Aorta (tissue), 5 donors: ENCODE measurements at places on chromosomes 7 and 10.

GRCh38 chr10:88032566-88032965 is 169.1 kb downstream of the PTEN start:
- DNase-seq: no peak

DNA sequence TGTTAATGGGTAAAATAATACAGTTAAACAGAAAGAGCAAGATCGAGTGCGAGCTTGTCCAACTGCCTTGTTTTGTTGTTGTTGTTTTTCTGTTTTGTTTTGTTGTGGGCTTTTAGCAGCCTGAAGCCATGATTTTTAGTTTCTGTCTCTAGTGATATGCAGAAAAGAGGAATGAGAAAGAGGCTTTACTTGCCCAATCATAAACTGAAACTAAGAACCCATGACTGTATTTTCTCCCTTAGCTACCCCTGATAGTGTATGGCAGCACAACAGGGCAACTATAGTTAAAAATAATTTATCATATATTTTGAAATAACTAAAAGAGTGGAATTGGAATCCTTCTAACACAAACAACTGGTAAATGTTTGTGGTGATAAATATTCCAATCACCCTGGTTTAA is 493.9 kb downstream of the GLRX3 start:
- DNase-seq: no peak

GRCh38 chr7:12637819-12638592 is 49.4 kb upstream of the ARL4A start:
- DNase-seq: no peak

DNA sequence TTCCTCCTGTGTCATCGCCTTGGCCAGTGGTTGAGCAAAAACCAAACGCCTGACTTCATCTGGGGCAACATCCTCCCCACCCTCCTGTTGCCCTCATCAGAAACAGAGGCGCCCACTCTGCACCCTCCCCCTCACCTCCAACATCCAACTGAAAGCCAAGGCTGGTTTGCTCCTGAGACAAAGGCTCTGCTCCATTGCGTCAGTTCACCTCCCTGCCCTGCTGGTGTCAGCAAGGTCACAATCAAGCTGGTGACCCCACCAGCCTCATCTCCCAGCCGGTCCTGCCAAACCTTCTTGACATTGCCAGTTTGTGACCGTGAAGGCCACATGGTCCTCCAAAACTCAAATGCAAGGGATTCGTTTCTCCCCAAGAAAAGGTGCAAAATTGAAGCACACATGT is 131.7 kb upstream of the ADAM12 start:
- DNase-seq: no peak

DNA sequence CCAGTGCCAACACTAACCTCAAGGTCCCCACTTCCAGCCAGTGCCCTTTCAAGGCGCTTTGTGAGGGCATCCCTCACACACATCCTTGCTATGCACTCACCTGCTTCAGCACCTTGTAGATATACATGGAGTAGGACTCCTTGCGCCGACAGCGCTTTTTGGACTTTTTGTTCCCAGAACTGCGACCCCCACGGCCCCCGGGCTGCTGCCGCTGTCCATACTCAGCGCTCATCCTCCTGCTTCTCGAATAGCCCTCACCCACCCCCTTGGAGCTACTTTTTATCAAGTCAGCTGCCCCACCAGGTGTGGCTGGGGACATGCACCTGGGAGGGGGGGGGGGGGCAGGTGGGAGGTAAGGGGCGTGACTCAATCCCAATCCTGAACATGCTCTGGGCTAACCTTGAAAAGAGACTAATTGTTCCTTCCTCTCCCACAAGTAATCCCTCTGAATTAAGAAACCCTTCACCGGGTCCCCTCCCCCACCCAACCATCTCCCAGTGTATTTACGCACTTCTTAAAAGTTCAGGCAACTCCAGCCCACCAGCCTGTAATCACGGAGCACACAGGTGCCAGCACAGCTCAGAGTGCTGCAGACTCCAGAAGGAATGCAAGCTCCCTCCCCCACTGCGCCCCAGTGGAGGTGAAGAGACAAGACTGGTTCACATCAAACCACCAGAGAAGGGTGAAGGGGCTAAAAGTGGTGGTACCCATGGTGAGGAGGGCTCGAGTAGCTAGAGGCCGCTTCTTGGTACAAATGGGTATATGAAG is at the start of gene H2BK1:
Gene H2BK1 (minus strand): TSS at position 402 of the 768 bp plus-strand sequence. CDS start 170 bp downstream, at position 232.
- no peak for DNase-seq

DNA sequence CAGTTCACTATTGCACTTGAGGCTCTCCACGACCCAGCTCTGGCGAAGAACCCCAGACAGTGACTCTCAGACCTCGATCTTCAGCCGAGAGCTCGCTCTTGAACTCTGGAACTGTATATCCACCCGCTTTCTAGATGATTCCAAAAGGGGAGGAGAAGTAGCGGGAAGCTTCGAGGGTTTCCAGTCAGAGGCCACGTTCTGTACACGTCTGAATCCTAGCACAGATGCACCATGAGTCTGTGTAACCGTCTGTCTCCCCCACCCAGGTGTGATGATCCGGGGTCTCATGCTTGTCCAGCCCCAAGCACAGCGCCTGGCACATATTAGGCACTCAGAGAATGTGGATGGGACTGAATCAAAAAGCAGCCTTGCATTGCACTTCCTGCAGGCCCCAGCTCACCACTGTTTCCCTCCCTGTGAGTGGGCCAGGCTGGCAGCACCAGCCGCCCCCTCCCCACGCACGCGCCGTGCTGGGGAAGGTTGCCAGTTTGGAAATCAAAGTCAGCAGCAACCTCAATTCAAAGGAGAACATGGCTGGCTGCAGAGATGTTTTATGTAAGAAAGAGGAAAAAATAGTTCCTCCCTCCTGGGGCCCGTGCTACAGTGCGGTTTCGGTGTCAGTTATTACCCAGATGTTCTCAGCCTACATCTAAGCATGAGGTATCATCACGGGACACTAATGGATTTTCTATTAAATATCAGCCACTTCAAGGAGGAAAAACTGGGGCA is 5.7 kb downstream of the GRID2IP start:
- DNase-seq: no peak

DNA sequence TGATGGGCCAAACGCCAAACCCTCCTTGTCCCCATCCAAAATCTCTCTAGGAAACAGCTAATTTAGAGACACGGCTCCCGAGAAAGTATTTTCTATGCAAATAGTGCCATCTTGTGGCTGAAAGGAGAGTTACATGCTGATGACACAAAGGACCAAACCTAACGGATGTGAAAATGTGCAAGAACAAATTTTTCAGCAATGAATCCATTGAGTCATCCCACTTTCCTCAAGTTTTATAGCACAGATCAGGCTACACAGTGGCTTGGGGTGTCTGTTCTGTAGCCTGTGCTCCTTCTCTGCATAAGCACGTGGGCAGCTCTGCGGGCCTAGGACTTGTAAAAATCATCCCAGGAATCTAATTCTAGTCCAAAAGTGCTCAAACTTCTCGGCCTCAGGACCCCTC is 154.8 kb upstream of the PRR15 start:
- no peak for DNase-seq

- DNase-seq: no peak
Measured at GRCh38 chr7:7702826-7703225, 15.6 kb downstream of the RPA3 start.

DNA sequence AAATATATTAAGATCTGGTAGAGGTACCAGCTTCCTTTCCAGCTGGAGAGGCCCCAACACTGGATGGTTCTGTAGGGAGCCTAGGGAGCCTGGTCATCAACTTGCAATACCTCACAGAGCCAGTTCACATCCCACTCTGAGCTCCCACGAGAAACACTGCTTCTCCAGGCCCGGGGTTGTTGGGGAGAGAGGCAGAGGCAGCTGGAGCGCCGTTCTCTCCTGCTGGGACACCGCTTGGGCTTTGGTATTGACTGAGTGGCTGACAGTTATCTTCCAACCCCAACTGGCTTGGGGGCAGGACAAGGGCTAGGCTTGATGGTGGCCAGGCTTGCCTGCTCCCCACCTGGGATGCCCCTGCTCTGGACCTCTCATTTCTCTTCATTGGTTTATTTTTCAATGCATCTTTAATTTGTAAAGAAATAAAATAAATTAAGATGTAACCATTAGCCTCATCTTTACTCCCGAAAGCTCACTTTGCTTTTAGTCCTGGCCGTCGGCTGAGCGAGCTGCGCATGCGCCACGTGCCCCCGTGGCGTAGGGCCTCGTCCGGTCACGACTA is 10.0 kb upstream of the CHCHD1 start:
- DNase-seq: peak; percentile 98

DNA sequence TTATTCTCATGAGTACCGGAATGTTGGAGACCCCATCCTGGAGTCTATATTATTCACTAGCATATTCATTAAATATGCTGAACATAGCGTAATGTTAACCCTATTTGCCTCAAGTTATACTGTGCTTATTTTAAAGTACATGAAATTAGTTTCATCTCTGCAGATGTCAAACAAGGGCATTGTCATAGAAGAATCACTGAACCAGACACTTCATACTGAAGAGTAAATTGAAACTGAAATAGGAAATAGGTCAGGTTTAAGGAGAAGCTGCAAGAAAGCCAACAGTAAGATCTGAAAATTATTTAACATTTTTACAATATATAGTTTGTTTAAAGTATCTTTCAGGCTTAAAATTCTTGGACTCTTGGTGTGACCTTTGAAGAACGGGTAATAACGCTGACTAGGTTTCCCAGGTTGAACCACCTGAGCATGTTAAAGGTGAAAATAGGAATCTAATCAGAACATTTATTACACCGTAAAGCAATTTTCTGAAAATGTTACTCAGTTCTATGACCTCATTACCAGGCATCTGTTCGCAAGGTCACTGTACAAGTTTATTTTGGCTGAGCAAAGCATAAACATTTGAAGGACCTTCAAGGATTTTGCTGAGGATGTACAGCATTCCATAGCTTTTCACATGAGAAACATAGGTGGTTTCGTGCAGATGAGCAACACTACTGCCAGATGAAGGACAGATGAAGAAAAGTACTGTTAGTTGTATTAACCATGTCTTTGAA is 82.7 kb downstream of the REEP3 start:
- no peak for DNase-seq

DNA sequence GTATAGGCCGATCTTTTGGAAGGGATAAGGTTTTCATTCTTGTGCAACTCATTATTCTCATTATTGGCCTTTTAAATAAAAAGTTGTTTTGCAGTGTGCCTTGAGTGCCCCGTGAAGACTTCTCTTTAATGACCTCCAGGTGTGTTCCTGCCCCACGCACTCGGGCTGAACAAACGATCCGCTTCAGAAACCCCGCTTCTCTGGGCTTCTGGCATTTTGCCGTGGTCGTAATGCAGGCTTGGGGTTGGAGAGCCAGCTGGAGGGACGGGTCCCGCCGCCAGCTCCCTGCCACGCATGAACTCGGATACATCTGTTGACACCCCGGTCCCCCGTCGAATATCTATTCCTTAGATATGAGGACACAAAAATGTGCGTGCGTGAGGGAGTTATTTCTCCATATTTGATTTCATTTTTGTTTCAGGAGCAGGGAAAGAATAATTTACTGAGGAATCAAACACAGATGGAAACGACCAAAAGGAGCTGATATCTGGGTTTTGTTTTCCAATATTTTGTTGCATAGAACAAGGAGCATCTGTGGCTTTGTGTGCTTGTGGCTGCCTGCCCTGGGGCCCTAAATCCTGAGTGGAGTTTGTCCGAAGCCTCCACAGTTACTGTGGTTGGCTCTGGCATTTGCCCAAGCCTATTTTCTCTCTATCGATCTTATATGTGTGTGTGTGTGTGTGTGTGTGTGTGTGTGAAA is 17.0 kb upstream of the TTYH3 start:
- DNase-seq: no peak

- peak; percentile 88 for DNase-seq
Measured at GRCh38 chr10:86535132-86535882, 13.7 kb upstream of the WAPL start.

DNA sequence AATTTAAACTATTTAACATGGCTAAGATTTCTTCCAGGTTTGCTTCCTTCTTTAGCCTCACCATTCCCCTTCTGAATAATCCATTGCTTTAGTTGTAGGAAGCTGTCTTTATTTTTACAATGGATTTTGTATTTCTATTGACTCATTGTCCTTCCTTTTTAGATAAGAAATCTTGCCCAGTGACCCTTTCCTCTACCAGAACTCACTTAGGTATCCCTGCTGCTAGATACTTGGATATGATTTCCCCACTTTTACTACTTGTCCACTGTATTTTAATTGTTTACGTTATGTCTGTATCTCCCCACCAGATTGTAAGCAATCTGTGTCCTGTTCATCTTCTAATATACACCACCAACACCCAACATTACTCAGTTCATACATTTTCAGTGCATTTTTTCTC is 47.7 kb upstream of the MDFIC start:
- no peak for DNase-seq

GRCh38 chr7:29956487-29956836 is 33.1 kb downstream of the SCRN1 start:
- no peak for DNase-seq

DNA sequence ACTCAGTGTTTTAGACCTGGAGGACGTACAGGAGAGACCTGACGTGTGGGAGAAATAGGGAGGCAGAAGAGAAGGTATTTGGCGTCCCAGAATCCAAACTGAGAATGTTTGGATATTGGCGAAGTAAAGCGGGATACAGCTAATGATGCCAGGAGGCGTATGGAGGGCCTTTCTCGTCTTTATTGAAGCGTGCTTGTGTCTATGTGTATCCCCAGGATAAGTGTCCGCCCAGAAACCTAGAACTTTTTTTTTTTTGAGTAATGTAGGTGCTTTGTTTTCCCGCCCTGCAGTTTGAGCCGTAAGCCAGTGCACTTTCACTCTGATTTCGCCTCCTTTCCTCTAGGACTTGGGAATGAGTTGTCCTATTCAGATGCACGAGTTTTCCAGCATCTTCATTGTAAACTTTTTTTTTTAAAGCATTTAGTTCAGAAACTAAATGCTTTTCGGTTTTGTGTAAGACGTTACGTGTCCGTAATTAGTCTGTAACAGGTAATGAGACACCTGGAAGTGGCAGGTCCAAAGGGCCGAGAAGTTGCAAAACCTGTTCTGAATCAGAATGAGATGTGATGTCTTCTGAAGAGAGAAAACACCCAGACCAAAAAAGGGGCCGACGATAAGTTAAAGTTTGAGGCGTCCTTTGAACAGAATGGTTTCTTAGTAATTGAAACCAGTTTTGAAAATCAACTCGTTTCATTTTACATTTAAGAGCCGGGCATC is 746 bp downstream of the ARL5B start:
- DNase-seq: no peak

GRCh38 chr7:15854841-15855524 is 168.5 kb upstream of the MEOX2 start:
- no peak for DNase-seq

GRCh38 chr10:13916384-13916947 is 329.7 kb downstream of the PRPF18 start:
- no peak for DNase-seq

DNA sequence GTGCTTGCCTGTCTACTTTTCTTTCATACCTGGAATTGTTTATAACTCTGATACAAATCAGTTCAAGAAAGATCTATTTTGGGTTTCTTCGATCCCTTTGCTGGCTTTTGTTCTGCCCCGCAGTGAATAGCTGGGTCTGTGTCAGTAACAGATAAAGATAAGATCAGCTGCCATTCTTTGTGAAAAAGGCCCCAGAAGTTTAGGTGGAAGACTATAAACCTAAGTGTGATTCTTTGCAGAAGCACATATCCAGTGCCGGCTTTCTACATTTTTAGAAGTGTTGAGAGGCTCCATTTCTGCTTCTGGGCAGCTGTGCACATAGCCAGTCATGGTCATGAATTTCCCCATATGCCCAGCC is 686.4 kb upstream of the C7orf33 start:
- DNase-seq: no peak

GRCh38 chr7:116429986-116430619 is 69.4 kb upstream of the CAV2 start:
- DNase-seq: no peak
